WTC11 (cell line): ENCODE measurements at places on chromosomes 3 and 15.
A peak's percentile ranks its signal among the peaks of the same experiment; 100 is the strongest.

DNA sequence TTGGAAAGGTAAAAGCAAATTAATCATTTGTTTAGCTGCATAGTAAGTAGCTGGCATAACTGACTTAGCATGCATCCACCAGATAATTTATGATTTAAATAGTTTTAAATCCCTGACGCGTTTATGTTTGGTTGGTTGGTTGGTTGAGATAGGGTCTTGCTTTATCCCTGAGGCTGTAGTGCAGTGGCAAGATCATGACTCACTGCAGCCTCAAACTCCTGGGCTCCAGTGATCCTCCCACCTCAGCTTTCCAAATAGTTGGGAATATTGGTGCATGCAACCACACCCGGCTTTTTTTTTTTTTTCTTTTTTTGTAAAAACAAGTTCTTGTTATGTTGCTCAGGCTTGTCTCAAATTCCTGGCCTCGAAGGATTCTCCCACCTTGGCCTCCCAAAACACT lies 263.4 kb downstream of the MCTP2 start:
- no peak for DNase-seq

DNA sequence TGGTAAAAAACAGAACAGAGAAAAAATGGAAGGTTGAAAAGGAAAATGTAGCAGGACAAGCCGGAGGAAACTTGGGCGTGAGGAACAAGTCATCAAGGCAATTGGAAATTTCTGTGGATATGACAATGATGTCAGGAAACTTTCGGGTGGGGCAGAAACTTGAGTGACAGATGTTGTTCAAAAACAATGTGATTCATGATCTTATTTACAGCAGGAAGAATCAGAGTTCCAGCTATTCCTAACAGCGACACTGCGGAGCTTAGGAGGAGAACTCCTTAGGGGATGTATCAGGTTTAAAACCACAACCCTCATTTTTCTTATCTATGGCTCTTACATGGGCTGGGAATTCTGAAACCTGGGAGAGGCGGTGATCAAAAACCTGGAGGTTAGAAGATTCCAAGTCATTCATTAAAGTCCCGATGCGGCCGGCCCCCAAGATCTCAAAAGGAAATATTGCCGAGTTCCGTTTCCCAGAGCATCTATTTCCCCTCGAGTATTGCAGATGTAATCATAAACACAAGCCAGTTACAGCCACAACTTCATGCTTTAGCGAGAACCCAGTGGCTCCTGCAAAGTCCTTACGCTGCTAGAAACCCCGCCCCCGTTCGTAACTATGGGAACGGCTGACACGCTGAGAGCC lies 659 bp upstream of the ARRDC4 start:
- DNase-seq = no peak

DNA sequence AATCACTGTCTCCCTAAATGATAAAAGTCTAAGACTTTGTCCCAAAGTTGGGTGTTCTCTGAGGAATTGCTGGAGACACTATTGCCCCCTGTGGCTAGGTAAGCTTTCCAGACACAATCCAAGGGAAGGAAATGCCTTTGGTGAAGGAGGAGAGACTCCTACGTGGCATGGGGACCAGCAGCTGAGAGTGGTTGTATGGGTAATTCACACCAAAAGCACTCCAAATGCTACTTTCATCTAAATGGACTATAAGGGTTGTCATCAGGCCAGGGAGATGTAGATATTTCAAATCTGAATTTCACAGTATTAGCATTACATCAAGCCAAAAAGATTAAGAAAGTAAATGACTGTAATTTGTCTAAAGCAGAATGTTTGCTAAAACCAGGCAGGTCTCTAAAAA lies 400.8 kb upstream of the THBS1 start:
- no peak for DNase-seq

DNA sequence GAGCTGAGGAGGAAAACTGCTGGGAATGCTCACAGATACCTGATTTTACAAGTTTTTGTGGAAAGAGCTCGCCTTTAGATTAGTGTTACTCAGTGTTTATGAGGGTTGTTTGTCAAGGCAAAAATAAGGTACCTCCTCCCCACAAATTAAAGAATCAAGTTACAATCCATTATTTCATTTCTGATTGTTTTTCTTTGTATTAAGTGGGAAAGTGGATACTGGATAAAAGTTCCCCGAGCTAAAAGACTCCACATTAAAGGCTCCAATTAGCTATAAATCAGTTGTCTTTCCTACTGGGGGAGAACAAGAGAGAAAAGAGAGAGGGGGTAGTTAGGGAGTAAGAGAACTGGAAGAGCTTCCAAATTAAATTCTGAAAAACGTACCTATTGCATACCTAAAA lies 1.9 kb downstream of the ALDH1A2 start:
- no peak for DNase-seq

GRCh38 chr3:163779396-163780344 lies 1298.6 kb downstream of the SI start:
- peak; percentile 35 for DNase-seq

GRCh38 chr3:114351123-114351821 lies 57.4 kb downstream of the TIGIT start:
- no peak for DNase-seq

DNA sequence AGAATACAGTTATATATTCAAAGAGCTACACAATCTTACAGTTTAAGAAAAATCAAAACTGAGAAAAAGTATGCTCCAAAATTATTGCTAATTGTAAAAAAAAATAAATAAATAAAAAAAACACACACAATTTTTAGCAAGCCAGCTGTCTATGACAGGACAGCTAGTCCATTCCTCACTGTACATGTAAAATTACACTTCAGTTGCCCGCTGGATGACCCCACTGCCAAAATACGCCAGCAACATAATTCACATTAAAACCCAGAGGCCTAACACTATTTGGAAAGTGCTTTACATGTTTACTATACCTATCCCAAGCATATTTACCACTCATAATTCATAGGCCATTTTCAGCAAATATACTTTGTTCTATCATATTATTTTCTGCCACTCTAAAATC lies 5.8 kb downstream of the MYO9A start:
- no peak for DNase-seq

DNA sequence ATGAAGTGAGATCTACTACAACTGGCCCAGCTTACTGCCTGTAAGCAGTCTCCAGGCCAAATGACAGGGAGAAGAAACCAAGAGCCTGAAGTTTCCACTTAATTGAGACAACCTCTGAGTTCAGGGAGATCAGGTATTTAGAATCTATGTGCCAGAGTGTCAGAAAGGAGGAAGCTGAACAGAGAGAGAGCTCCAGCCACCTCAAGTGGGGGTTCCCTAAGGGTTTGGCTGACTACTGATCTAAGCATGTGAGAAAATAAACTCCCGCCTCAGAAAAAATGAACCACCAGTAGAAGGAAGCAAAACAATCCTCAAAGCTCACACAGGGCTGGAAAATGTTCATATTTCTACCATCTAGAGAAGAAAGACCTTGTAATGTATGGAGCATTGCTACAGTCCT lies 25.0 kb downstream of the ADAM10 start:
- DNase-seq = no peak

GRCh38 chr3:76866729-76867408 lies 173.0 kb upstream of the ROBO2 start:
- DNase-seq = no peak

DNA sequence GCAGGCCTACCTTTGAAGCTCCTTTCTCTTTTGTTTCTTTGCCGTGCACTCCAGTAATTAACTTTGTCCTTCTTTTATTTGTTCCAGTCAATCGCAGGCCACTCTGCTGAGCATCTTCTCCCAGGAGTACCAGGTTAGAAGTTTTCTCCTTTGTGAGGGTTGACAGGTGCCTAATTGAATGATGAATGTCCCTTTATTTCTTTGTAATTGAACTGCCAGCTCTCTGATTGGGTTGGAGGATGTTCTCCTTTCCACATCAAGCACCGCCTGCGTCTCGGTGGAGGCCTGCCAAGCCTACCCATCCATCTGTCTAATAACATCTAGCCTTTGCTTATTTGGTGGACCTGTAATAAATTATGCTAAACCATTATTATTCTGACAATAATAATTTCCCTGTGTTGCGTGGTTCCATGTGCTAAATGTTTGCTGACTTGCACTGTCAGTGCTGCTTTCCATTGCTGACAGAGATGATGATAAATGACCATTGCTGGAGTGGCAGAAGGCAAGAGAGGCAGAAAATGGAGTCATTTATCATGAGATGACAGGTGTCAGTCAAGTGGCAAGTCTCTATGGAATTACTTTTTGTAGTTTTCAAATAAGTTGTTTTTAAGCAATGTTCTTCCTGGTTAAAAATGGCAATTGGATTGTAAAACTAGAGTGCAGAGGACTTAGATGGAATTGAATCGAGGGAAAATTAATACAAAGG lies 64.9 kb downstream of the CDIN1 start:
- DNase-seq = no peak

GRCh38 chr3:88611826-88612326 lies 462.1 kb downstream of the C3orf38 start:
- no peak for DNase-seq

DNA sequence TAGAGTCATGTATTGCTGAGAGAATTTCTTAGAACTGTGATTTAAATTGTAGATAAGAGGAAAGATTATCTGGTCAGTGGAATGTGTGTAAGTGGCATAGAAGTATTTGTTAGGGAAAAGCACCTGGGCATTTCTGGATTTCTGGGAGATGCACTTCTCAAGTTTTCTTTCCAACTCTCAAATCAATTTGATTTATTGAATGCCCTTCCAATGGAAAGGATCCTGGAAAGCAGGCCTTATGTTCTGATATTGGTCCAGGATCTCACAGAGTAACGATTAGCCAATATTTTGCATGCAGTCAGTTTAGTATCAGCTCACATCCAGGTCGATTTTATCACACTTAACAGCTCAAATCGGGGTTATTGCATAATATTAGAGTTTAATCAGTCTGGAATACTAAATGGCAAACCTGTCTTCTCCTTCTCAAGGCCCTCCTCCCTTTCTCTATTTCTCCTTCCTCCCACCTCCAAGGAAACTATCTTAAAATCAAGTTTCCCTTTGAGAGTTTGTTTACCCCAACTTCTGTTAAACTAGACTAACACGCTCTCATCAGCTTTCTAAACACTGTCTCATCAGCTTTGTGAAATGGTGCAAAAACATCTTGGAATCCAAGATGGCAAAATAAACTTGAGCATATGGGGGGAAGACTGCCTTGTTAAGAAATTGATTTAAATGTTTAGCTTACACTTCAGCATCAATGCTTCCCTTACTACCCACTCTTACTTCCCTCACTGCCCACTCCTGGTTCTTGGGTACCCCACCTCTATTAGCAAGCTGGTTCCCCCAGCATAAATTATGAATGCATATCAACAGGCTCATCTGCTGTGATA lies 9.5 kb downstream of the SOX2 start:
- DNase-seq = no peak

- no peak for DNase-seq
Measured at GRCh38 chr3:194014756-194015155, 121.2 kb upstream of the HES1 start.

GRCh38 chr3:40780291-40780924 lies 255.6 kb downstream of the ZNF621 start:
- no peak for DNase-seq

DNA sequence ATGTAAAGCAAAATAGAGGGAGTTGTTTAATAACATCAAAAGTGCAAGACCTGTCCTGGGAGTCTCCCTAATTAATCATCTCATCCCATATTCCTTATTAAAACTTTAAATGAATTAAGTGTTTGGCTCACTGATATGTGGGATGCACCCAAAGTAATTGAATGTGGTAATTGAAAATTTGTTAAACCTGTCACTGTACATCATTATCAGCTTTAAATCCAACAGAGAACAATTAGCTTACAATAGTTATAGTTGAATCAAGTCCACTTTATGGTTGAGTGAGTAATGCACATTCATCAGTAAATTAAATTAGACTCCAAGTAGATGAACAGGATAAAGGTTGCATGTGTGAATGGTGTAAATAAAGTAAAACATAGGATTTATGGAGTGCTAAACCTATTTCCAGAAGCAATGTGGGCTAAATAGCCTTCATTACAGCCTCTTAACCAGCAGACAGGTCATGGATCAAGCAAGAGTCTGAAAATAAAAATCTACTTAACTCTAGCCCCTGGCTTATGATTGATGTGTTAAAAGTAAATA lies 608.2 kb upstream of the CCDC54 start:
- DNase-seq = no peak

DNA sequence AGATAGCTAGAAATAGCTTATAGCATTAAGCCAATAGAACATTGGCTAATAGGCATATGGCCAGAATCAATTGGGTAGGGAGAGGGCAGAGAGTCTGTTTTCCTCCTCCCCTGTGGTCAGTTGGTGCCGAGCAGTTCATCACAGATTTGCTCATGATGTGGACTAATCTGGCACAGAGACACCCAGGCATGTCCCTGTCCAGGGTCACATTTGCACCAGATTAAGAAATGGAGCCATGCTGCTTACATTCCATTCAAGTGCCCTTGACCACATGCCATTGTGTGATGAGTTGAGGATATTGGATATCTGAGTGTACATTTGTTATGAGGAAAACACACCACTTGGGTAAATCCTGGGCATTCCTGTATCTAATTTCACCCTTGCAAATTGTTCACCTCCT lies 53.4 kb downstream of the USP13 start:
- DNase-seq = no peak

GRCh38 chr3:72907731-72908620 lies 20.1 kb downstream of the GXYLT2 start:
- no peak for DNase-seq

DNA sequence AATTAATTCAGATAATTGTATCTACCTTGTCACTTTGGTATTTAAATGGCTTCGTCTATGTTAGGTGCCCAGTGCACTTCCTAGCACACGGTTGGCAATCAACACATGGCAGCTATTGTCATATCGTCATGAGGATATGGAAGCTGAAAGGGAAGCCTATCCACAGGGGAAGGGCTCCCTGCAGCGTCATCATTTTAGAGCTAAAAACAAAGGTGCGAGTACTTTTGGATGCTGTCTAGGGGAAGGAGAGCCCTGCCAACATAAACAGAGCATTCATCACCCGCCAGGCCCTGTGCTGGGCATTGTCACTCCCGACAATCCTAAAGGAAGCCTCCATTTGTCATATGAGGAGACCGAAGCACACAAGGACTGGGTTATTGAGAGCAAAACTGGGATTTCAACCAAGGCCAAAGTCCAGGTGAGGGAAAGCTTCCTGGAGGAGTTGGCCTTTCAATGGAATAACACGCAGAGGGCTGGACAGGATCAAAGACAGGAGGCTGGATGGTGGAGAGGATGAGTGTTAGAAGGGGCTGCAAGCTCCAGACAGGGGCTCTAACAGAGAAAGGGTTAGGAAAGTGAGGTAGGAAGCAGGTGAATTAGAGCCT lies 8.0 kb upstream of the PARL start:
- no peak for DNase-seq

DNA sequence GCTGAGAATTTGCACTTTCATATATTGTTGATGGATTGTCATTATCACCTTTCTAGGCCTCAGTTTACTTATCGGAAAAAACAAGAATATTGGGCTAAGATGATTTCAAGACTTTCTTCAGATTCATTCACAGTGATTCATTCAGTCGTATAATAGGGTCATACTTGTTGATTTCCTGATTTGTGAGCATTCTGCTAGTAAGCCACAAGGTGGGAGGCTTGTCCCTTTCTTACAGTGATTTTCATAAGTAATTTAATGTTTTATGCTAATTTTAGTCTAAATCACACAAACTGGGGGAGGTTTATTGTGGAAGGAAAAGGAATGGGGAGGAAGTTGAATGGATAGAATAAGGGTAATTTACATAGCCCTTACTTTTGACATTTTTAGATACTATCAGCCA lies 126.8 kb upstream of the GOLGA6L4 start:
- no peak for DNase-seq
